H4 (cell line): ENCODE measurements at places on chromosomes 5 and 9. TPM values are rescaled to one million over a fixed set of nuclear protein-coding genes. Genes with fewer than 3 reads are reported as not detected.

The EDIL3 gene
- 178 and 227 TPM in 2 replicates for total RNA-seq

The OR1J2 gene
- not detected in 2 replicates for total RNA-seq

The CCDC171 gene
- total RNA-seq: 1.8 and 2.2 TPM in 2 replicates

The ANKDD1B gene
- total RNA-seq: not detected in 2 replicates

DNA sequence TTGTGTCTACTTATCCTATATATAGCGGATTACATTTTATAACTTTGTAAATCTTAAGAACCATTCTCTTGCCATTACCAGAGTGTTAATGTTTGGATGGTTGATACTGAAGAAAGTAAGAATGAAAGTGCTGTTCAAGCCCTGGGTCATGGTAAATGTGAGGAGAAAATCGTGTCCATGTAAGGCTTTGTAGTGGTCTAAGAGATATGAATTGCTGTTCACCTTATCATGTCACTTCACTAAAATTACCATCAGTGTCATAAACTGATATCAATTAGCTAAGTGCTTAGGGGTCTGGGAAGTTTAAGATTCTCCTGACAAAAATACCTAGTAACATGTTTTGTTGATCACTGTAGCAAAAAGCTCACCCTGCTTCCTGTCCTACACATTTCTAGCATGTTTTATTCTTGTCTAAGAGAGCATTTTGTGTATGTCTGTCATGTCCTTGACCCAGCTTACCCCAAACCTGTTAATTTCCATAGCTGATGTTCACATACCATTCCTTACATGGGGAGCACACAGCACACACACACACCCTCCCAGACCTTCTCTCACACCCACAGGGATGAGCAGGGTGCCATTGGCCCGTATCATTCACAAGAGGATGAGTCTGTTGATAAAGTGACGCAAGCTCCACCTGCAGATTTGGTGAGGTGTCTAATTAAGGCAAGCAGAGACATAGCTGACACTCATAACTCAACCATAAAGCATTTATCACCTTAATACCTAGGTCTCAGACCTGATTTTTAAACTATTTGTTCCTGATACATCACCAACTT, 125.1 kb upstream of the PAM start:
- DNase-seq: no peak

DNA sequence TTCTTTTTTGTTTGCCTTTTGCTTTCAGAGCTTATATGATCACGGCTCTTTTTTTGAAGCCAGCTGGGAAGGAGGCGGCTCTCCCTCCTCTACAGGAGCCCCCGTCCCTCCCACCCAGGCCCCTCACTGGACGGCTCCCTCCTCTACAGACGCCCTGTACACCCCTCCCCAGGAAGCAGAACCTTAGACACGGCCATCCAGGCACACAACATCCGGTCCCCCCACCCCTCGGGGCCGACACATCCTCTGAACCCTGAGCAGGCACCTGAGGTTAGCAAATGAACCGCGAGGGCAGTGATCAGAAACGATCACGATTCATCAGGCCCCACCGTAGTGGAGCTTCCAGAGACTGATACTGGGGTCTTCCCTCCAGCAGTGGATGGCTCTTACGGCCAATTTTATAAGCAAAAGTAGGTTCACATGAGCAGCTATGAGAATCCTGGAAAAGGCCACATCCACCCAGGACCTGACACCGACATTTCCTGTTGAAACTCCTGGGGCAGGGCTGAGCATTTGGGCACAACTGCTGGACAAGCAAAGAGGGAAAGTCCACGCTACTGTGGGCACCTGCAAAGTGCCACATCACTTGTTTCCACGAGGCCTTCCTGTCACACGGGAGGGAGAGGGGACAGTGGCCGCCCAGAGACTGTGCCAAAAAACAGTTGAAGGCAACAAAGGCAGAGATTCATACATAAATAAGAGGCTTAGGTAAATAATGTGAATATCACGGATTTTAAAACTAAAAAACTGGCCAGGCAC, 78.9 kb downstream of the SEMA4D start:
- no peak for DNase-seq

GRCh38 chr5:80780761-80781285, 126.0 kb upstream of the DHFR start:
- no peak for DNase-seq

- no peak for DNase-seq
These were observed 1403.4 kb upstream of the C9orf72 start for GRCh38 chr9:28976684-28977083.

DNA sequence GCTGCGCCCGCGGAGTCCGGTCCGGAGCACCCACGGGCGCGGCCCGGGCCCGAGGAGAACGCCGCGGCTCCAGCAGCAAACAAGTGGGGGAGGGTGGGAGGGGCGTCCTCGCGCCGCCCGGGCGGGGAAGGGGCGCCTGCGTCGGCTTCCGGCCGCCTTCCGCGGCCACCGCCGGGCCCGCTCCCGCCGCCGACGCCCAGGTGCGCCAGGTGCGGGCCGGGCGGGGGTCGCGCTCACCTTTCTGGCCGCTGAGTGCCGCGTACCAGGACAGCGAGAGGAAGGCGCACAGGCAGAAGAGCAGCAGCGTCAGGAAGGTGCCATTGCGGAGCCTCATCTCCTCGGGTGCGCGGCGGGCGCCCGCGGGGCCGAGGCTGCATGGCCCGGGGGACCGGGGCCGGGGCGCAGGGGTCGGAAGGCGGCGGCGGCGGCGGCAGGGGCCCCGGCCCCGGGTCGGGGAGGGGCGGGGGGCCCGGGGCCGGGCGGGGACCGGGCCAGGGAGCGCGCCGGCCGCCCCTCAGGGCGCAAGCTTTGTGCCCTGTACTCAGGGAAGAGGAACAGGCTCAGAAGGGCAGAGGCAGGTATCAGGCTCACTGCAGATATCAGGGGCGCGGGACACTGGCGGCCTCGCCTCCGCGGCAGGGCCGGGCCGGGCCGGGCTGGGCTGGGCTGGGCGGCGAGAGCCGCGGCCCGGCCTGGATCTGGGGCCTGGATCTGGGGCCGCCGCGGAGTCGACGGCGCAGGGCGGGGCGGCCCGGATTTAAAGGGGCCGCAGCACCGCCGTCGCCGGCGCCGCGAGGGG, at the start of gene MGAT4B:
TSS of gene MGAT4B (minus strand) at position 617 of the 799 bp plus-strand sequence. CDS start at position 334, 283 bp downstream.
- DNase-seq: no peak

The FKBP15 gene
- 15.6 and 21.8 TPM in 2 replicates for total RNA-seq

The UBTD2 gene
- 34.6 and 34.8 TPM in 2 replicates for total RNA-seq

The SLC6A19 gene
- not detected in 2 replicates for total RNA-seq

The TMC1 gene
- not detected in 2 replicates for total RNA-seq

The CFAP90 gene
- total RNA-seq: not detected in 2 replicates

The LCN9 gene
- not detected in 2 replicates for total RNA-seq

GRCh38 chr5:127431977-127432585, 85.4 kb upstream of the PRRC1 start:
- DNase-seq: no peak
